ENCODE measurements at places on chromosomes 4 and X.

DNA sequence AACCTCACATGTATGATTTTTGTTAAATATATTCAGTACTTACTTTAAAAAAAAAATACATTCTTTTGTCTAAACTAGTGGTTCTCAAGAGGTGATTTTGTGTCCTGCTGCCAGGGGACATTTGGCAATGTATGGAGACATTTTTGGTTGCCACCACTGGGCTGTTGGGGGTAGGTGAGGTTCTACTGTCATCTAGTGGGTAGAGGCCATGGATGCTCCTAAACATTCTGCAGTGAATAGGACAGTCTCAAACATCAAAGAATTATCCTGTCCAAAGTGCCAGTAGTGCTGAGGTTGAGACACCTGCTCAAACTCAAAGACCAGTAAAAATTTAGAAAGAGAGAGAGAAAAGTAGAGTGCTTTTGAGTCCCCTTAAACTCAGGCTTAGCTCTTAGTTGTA is 32.9 kb upstream of the PGM2 start:
- DNase-seq, result no peak

- DNase-seq, result no peak
Observed at GRCh38 chrX:96455078-96455477, 229.6 kb upstream of the DIAPH2 start.

GRCh38 chr4:139682741-139683151 is 17.1 kb downstream of the MGST2 start:
- no peak for DNase-seq

GRCh38 chr4:181323061-181323460 is 920.1 kb upstream of the TENM3 start:
- no peak for DNase-seq

DNA sequence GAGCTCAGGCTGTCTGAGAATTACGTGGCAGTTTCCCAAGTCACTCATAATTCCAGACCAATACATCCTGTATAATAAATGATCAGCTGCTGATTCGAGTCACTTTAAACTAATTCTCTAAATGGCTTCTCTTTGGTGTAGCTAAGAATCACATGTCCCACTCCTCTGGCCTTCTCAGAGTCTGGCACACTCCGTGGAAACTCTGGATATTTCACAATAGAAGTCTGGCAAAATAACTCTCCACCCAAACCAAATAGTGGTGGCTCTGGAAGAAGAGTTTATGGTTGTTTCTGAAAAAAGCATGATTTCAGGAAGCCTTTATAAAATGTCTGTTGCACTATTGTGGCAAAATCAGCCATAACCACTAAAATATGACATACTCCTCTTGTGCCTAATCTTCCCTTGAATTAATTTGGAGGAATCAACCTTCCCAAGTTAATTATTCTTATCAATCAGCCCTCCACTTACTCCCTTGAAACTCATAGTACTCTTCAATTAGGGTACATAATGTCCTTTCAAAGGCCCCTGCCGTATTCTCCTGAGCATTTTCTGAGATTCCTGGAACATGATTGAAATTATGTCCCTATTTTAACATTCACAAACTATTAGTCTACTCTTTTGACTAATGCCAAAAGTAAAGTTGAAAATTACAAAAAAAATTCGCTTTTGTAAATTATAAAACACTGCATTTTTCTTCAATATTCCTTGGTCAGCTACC is 991.6 kb downstream of the FAT4 start:
- no peak for DNase-seq

DNA sequence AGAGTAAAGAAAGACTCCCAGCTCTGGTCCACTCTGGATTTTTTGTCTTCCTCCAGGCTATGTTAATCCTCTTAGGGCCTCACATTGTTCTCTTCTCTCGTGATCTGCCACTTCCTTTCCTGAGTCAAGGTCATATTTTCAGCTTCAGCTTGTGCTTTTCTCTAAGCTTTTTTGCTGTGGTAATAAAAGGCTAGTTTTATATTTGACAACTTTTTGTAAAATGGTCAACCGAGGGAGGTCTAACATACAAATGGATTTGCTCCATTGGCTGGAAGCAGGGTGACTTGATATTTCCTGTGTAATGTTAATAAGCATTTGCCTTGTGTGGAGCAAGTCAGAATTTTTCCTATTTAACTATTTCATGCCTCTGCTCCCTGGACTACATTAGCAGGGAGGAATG is 239.7 kb downstream of the RAB28 start:
- DNase-seq, result no peak

Measured in AG04449 (cell line).